ENCODE measurements at places on chromosomes 16 and 17. TPM values are rescaled to one million over a fixed set of nuclear protein-coding genes. Genes with fewer than 3 reads are reported as not detected.

DNA sequence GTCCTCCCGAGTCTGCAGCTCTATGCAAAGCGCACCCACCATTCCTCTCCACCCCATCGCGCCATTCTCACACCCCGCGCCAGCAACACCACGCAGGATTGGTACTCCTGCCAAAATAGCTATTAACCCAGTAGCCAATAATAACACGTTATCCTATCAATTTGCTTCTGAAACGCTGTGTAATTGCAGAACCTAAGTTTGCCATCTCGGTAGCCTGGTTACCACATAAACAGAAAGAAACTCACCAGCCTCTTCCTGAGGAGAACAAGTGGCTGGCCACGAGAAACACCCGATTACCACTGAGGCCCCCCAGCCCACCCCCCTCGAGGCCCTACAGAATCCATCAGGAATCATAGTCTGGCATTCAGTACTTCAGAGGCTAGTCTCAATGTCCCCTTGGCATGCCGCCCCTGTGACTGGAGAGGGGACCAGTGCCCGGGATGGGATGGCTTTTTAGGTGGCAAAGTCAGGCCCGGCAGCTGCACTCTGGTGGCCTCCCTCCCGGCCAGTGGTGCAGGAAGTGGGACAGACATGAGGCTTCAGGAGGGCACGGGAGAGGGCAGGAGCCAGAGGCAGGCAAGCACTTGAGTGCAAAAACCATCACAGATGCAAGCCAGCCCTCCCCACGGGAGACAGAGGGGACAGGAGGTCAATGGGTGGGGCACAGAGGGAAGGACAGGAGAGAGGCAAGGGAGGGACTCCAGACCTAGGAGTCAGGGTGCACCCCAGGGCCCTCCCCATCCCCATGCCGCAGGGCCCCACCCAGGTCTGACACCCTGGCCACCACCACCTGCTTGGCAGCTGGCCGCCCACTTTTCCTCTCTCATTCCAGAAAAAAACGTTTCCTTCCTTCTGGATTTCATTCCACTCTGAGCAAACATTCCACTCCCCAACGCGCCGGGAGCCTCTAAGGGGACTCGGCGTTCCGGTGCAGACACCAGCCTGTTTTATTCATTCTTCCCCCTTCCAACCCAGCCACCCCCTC, 192.5 kb downstream of the ZNF423 start:
- DNase-seq, result no peak

- no peak for DNase-seq
Observed at GRCh38 chr17:6160232-6160555, 90.0 kb downstream of the WSCD1 start.

GRCh38 chr17:83119987-83120864, 40.8 kb downstream of the METRNL start:
- DNase-seq, result peak; percentile 63

DNA sequence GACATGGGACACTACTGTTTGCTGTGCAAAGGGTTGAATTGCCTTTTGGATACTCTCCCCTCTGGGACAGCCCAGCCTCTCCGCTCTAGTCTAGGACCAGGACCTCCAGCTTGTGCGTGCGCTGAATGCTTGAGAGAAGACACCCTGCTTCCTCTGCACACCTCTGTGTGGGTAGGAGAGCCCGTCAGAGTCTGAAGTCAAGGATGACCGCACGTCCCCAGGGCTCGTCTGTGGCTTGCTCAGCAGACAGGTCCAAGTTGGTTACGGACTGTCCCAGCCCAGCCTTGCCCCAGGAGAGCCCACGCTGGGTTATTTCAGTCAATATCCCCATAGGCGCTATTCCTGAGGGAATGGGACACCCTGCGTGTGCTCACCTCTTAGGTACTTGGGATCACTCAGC, 3.7 kb downstream of the C16orf89 start:
- DNase-seq, result no peak

DNA sequence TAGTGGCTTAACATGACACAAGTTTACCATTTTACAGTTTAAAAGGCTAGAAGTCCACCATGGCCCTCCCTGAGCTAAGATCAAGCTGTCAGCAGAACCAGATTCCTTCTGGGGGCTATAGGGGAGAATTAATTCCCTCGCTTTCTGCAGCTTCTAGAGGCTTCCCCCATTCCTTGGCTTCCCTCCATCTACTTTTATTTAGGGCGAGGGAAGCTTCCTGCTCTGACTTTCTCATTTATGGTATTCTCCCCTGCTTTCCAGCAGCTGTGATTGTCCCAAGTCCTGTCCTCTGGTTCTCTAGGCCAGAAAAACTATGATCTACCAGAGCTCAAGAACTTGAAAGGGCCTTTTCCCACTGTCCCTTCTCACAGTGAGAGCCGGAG, 4.3 kb downstream of the CETP start:
- no peak for DNase-seq

- no peak for DNase-seq
Observed at GRCh38 chr17:50186661-50187393, 14.6 kb downstream of the COL1A1 start.

DNA sequence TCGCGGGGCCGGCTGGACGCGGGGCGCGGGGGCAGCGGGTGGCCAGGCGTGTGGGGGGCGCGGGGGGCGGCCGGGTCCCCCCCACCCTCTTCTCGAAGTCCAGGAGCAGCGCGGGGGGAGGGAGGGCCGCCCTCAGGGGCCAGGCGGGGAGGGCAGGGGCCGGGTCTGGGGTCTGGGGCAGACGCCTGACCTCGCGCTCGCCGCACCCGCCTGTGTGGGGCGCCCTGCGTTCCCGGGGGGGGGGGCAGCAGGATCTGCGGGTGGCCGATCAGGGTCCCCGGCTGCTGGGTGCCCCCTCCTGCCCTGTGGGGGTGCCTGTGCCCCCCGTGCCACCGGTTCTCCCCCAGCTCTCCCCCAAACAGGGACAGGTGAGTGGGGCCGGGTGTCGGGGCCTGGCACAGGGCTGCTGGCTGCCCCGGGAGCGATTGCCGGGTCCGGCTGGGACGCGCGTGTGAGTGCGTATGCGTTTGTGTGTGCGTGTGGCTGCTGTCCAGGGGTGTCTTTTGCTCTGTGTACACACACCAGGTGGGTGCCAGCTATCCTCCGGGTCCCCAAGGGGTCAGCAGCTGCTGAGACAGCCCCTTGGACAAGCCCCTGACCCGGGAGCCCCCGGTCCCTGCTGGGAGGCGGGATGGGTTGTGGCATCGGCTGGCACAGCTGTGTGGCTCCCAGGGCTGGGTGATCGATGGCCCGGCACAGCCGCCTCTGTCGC, 663 bp downstream of the PRR35 start:
- DNase-seq, result no peak

DNA sequence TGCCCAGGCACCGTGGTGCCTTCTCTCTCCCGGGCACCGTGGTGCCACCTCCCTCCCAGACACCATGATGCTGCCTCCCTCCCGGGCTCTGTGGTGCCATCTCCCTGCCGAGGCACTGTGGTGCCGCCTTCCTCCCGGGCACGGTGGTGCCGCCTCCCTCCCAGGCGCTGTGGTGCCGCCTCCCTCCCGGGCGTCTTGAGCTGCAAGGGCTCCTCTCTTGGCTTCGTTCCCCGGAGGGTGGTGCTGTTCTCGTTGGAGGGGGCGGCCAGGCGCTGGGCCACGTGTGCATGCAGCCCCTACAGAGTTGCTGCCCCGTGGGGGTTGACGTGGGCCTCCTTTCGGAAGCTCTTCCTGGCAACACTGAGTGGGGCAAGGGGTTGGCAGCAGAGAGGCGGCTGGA, 8.2 kb downstream of the CENPX start:
- no peak for DNase-seq

DNA sequence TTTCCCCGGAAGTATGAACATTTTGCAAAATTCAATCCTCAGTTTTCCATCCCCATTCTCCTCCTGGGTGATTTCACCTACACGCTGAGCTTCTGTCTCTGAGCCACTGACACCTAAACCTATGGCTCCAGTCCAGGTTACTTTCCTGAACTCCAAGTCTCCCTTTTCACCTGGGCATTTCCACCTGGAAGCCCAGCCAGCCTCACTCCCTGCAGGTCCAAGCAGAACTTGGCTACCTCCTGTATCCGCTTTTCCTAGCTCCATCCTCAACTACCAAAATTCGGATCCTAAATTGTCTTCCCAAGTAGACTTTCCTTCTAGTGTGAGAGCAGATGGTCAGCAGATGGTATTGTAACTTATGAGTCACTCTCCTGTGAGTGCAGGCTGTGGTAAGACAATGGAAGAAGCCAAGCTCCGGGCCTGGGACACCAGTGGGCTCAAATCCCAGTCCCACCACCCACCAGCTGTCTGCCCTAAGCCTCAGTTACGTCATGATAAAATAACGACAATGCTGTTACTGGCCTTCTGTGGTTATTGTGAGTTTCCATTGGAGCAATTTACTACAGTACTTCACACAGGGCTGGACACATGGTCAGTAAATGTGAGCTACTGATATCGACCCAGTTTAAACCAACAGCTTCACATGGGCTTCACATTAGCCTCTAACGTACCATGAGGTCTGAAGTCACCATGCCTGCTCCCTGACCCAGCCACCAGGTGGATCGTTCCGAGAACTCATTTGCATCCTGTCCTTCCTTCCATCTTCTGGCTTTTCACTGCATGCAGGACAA, 33.3 kb downstream of the PECAM1 start:
- DNase-seq, result no peak

DNA sequence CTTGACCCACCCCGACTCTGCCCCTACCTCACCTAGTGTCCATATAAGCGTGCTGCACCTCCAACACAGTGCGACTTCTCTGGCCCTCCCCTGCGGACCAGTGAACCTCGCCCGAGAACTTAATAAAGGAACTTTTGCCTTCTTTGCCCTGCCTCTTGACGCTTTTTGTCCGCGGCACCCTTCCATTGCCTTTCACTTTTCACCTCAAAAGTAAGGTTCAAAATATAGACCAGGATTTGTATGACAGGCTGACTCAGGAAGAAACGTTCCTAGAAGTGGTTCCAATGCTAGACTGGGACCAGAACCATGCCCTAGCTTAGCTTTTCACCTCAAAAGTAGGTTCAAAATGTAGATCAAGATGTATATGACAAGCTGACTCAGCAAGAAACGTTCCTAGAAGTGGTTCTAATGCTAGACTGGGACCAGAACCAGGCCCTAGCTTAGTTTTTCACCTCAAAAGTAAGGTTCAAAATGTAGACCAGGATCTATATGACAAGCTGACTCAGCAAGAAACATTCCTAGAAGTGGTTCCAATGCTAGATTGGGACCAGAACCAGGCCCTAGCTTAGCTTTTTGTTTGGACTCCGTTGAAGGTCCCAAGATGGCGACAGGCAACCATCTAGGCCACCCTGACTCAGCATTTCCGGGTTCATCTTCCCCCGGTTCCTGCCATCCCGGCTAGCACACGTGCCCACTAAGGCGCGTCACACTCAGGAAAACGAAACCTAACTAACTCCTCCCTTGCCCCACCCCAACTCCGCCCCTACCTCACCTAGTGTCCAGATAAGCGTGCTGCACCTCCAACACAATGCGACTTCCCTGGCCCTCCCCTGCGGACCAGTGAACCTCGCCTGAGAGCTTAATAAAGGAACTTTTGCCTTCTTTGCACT, 51.0 kb upstream of the TMEM97 start:
- DNase-seq, result no peak

- DNase-seq, result no peak
Observed at GRCh38 chr17:34177642-34178041, 77.4 kb upstream of the CCL2 start.

DNA sequence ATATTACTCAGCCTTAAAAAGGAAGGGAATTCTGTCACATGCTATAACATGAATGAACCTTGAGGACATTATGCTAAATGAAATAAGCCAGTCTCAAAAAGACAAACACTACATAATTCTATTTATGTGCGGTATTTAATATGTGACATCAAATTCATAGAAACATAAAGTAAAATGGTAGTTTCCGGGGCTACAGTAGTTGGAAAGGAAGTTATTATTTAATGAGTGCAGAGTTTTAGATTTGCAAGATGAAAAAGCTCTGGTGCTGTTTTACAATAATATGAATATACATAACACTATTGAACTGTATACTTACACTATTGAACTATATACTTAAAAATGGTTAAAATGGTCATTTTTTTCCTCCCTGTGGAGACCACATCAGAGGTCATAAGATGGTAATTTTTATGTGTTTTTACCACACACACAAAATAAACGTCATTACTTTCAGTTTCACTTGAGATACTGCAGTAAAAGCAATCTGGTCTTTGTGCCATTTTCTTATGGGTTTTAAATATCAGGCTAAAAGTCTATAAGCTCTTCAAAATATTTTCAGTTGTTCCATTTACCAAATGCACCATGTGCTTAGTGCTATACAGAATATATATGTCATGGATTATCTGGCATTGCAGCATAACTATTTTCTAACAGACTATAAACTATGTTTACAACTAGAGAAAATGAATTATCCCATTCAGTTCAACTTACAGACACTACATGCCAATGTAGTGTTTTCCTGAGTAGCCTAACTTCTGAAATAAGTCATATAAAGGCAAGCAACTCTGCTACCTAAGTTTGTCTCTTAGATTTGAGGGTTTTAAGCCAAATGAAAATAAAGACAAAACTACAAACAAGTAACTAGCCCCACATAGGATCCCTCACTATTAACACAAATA, 90.9 kb downstream of the SPAG9 start:
- DNase-seq, result no peak

DNA sequence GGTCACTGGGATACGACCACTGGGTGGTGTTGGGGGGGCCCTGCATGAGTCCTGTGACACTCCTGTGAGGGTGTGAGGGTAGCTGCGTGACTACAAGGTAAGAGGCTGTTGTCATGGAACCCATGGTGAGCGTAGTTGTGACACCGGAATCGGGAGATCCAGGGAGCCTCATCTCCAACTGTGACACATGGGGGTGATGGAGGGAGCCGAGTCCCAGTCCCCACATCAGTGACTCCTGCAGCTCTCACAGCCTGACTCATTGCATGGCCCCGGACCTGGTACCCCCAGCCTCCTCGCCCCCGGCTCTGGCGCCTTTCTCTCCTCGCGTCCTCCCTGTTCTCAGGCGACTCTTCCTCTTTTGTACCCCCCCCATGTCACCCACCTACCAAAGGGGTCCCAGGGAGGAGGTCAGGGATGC, 14.2 kb downstream of the CDH16 start:
- DNase-seq, result no peak

DNA sequence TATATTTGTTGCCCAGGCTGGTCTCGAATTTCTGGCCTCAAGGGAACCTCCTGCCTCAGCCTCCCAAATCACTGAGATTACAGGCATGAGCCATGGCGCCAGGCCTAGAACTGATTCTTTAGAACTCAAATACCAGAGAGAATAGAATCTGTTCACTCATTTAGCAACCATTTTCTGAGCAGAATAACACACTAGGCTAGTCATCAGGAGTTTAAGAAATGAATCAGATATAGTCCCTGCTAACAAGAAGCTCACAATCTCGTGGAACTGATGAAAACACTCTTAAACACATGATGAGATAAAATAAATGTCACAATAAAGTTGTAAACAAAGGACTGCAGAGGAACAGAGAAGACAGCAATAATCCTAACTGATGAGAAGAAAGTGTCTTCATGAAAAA, 55.8 kb upstream of the ADCY9 start:
- DNase-seq, result no peak

- DNase-seq, result no peak
Observed at GRCh38 chr17:72926171-72926570, 166.3 kb downstream of the SLC39A11 start.

Gene PRSS36
- 0.96 TPM for total RNA-seq

Gene FAM83G
- total RNA-seq, result 4.8 TPM

Gene PIRT
- total RNA-seq, result not detected

Gene CYTH1
- total RNA-seq, result 156 TPM

Gene HOXB9
- 19.6 TPM for total RNA-seq

Gene CCL14
- total RNA-seq, result not detected

Gene TP53TG3D
- not detected for total RNA-seq

Gene DNAH2
- not detected for total RNA-seq

Gene SBK1
- total RNA-seq, result 3.2 TPM

Gene C1QTNF8
- total RNA-seq, result not detected

Gene FOXJ1
- total RNA-seq, result not detected

Gene PPM1E
- total RNA-seq, result 0.07 TPM
